Left ventricle myocardium superior (tissue), 1 donor: ENCODE measurements at places on chromosomes 16 and 17. TPM values are rescaled to one million over a fixed set of nuclear protein-coding genes. Genes with fewer than 3 reads are reported as not detected.

CDH5 gene
- total RNA-seq, result 55.0 TPM

CHCT1 gene
- not detected for total RNA-seq

TMEM238L gene
- not detected for total RNA-seq

PER1 gene
- total RNA-seq, result 126 TPM

DNA sequence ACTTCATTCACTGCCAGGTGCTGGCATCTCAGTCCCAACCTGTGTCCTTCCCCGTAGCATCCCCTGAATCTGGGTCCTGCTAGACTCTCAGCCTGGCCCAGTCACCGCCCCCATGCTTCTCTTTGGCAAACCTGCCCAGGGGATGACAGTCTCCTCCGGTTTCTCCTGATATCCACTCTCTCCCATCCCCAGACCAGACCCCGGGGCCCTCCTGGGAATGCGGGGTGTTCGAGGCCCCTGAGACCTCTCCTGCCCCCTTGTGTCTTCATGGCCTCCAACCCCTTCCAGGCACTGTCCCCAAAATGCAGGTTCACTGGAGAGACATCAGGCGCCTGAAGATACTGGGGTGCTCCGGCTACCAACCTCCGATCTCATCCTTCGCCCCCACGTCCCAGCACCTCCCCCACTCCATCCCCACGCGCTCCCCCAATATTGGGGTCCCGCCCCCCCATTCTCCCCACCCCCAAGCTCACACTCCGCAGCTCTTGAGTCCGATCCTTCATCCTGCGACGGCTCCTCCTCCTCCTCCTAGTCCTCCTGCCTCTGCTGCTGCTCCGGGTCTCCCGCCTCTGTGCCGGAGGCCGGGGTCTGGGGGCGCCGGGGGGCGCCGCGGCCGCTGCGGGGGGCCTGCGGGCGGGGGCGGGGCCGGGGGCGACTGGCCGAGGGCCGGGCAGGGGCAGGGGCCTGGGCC, 399 bp downstream of the STX1B start:
- DNase-seq, result no peak

GRCh38 chr17:11668618-11669017, 70.3 kb downstream of the DNAH9 start:
- no peak for DNase-seq

DNA sequence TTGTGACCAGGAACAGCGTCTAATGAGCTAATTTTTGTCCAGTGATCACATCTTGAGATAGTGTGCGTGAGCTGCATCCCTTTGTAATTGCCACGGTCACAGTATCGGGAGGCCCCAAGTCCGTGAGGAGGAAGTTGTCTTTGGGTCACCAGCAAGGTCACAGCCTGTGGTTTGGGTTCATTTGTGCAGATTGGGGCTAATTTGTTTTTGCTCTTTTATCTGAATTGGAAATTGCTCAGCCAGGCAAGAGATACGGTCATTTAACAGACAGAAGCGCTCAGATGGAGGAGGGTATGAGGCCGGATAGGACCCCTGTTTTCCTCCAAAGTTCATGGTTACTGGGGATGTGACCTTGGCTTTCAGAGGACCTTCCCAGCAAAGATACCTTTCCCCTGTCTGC, 174.1 kb downstream of the SNX29 start:
- DNase-seq, result no peak

DNA sequence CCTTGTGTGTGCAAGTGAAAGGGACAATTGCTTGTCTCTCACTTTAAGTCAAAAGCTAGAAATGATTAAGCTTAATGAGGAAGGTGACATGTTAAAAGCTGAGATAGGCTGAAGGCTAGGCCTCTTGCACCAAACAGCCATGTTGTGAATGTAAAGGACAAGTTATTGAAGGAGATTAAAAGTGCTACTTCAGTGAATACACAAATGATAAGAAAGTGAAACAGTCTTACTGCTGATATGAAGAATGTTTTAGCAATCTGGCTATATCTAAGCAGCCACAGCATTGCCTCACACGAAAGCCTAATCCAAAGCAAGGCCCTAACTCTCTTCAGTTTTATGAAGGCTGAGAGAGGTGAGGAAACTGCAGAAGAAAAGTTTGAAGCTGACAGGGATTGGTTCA, 71.0 kb downstream of the CDRT15 start:
- no peak for DNase-seq

DNA sequence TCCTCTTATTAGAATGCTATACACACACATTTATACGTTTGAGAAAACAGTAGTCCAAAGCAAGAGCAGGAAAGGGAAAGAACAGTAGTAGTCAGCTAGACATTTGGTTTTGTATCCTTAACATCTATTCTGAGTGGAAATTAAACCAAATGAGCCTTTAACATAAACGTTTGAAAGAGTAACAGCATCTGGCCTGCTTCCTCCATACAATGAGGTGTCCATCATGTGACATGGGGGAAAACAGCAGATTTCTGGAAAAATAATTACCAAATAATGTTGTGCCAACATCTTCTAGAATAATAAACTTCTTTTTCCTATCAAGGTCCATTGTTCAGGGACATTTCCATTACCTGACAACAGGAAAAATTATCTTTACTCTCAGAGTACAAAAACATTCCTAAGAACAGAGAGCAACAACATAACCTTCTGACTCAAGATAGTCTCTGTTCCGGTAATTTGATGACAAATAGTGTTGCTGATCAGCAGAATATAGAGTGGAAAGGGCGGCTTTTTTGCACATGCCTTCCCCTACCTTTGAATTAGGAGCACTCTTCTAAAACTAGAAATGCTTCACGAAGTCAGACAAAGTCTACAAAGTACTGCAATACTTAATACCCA, 20.2 kb downstream of the CYTH1 start:
- no peak for DNase-seq

- no peak for DNase-seq
These were observed 4.5 kb downstream of the PLD2 start for GRCh38 chr17:4811471-4811870.
